ENCODE measurements at places on chromosomes 1 and 21.

- DNase-seq = no peak
Observed at GRCh38 chr1:208909011-208909984, 665.1 kb upstream of the PLXNA2 start.

- no peak for DNase-seq
Observed at GRCh38 chr21:45408801-45409261, 3.9 kb downstream of the COL18A1 start.

GRCh38 chr1:186620566-186621350 lies 59.5 kb downstream of the PTGS2 start:
- no peak for DNase-seq

GRCh38 chr21:42472521-42472920 lies 23.5 kb downstream of the RSPH1 start:
- DNase-seq = no peak

- no peak for DNase-seq
Observed at GRCh38 chr1:4086085-4086850, 186.2 kb upstream of the C1orf174 start.

DNA sequence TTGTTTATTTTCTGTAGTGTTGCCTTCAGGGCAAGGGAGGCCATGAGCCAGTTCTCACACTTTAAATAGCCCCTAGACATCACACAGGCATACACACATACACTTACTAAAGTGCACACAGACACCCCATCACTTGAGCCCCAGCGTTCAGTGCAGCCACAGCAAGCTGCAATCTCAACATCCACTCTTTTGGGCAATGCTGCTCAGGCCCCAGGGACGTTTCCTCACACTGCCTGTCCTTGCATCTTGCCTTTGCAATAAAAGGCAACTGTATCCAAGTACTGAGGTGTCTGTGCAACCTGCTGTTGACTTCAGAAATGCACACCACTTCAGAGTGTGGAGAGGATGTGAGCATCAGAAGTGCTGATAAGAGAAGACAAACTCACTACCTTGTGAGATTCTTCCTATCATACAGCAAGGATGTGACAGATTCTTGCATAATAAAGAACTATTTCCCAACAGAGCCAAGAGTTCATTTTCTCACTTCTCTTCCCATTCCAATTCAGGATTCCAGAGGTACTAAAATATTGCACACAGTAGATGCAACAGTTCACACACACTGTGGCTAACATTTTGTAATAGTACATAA lies 36.2 kb downstream of the IRF2BP2 start:
- DNase-seq = no peak

DNA sequence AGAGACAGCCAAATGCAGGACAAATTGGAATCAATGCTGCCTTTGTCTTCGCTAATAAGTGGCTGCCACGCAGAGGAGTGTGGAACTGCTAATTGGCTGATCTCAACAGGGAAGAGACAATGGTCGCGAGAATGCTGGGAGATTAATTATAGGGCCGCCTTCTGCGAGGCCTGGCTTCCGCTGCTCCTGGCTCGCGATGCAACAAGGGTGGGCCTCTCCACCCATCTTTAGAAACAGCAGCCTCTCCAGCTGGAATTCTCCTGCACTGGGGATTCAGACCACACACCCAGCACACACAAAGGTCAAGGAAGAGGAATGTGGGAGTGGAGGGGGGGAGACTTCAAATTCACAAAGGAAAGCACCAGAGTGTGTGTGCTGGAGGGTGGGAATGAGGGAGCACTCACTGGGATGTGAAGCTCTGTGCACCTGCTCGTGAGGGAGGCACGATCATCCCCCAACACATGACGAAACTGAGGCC lies 200.7 kb upstream of the GRIK3 start:
- no peak for DNase-seq

DNA sequence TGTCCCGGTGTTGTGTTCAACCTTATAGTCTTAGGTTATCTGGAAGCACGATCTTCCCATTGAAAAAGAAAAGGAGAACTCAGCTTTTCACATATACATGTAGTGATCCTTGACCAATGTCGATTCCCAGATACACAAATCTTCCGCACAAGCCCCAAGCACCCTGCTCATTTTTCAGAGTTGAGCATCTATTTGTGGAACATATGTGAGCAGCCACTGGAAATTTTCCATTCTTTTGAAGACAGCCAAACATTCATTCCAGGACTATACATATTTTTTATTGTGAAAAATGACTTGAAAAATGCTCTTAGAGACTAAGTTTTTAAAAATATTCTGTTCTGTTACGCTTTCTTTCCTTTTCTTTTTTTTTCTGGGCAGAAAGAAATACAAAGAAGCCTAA lies 371.9 kb downstream of the RGS7 start:
- DNase-seq = no peak

- no peak for DNase-seq
Observed at GRCh38 chr1:102174259-102174863, 177.6 kb upstream of the OLFM3 start.

Data from dermis blood vessel endothelial cell (primary cell).